ENCODE measurements at places on chromosomes 4 and X.

DNA sequence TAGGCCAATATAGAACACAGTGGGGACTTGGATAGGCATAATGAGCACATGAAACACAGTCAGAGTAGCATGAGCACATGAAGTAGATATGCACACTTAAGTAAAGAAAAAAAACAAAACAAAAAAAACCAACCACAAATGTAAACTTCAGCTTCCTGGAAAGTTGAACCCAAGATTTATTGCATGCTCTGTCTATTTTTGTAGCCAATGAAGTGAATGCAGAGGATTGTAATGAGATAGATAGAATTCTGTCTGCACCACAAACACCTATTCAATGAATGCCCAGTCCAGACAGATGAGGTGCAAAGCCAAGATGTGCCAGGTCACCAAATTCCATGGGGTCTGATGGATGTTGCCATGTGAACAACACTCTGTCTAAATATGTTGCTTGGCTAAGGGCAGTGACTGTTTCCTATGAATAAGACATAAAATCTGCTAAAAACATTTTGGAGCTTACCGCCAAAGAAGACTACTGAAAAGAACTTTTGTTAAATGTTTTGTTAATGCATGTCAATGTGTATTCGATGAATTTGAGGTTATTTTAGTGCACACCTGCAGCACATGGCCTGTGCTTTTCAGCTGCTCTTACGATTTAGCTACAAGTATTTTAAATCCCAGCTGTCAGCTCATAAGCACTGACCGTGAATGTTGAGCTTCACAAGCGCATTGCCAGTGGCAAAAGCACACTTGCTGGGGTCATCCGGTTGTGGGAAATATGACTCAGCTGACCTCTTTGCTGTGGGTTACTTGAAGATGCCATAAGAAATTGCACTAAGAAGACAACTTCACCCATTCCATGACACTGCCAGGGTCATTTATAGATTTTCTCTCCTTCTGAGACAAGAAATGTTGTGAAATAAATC is 374.8 kb upstream of the GNPDA2 start:
- DNase-seq = no peak

GRCh38 chr4:121273191-121273590 is 107.6 kb downstream of the QRFPR start:
- no peak for DNase-seq

DNA sequence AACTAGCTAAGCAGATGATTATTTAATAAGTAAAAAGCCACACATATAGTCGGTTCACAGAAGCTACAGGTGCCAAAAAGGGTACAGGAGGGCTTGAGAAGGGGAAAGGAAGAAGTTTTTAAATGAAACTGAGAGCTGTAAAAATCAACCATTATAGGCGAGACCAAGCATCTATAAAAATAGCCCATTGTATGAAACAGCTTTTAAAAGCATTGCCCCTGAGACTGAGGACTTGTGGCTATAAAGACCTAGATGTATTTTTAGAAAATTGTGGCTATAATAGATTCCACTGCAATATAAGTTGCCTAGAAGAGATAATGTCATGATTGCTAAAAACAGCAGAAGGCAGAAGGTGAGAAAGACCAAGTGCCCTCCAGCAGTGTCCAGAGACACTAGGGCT is 15.0 kb upstream of the TTC29 start:
- no peak for DNase-seq

DNA sequence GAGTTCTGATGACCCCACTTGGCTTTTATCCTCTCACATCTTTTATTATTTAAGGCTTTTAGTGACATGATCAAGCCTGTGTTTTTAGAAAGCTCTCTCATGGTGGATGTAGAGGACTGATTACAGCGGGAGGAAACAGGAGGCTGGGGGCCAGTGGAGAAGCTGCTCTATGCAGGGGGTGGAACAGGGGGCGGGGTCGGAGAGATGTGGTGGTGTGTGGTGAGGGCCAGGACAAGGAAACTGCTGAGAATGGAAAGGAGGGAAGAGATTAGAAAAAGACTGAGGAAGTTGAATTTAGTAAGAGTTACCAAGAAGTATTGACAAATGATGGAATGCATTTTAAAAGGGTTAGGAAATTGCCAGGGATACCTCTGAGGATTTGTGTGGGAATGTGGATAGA is 292.2 kb downstream of the ZIC3 start:
- no peak for DNase-seq

GRCh38 chr4:80613470-80613869 is 277.9 kb downstream of the CFAP299 start:
- DNase-seq = no peak

GRCh38 chr4:88230461-88230891 is 53.9 kb downstream of the PPM1K start:
- no peak for DNase-seq

- no peak for DNase-seq
These were observed 75.9 kb downstream of the ADGRL3 start for GRCh38 chr4:61276029-61276428.

DNA sequence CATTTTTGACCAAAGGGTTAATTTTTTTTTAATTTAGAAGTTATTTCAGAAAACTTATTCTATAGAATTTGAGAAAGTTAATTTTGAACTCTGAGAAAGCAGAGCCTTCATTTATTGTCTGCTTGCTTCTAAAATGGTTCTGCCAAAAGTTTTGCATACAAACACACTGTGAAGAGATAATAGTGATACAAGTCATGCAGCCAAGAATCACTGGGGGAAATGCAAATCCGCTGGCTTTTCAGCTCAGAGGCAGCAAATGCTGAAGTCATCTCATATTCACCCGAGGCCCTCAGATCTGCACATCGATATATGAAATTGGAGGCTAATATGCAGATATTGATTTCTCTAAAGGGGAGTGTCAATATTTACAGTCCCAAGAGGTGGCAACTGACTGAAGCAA is 186.2 kb downstream of the KIT start:
- DNase-seq = no peak

DNA sequence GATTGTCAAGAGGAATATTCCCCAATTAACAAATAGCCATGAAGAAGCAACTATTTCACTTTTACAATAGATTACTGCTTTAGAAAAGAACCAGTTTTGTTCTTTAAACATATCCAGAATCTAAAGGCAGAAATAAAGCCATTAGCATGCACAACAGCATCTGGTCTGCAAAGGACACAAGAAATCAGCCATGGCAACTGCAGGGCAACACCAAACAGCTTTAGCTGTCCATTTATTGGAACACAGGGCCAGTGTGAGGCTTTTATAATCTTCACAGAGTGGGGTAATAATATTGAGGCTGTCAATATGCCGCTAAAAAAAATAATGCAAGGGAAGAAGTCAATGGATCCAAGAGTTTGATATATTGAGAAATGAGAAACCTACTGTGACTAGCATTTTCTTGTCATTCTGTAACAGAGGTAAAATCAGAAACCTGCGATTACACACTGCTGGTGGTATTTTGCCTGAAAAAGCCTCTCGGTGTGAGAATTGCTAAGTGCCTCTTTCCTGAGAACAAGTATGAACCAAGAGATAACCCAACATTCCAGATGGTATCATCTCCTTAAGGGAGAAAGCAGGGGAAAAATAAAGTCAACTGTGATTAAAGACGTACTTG is 2.7 kb upstream of the BANK1 start:
- no peak for DNase-seq

All from fibroblast of skin of left biceps (primary cell).